T follicular helper cell (primary cell): ENCODE measurements at places on chromosomes 2 and 18.

- DNase-seq = no peak
These were observed 34.5 kb upstream of the ARL5A start for GRCh38 chr2:151862700-151863099.

- no peak for DNase-seq
These were observed 96.3 kb upstream of the TANK start for GRCh38 chr2:161063946-161064306.

DNA sequence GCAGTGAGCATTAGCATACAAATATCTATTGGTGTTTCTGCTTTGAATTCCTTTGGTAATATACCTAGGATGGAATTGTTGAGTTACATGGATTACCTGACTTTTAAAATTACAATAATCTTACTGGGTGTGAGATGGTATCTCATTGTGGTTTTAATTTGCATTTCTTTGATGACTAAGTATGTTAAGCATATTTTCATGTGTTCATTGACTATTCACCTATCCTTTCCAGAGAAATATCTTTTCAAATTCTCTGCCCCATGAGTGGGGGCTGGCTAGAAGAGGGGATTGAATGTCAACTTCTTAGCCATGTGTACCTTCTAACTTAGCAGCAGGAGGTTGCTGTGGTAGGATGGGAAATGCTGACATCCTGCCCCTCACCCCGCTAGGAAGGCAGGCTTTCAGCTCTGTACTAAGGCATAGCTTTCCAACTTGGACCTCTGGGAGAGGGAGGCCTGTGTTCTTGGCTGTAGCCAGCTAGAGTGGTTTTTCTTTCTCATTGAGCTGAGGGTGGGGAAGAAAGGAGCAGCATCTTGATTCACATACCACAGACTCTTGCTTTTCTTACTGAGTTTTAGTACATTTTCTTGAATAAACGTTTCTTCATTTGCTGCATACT is 63.3 kb upstream of the TTC27 start:
- no peak for DNase-seq

- no peak for DNase-seq
These were observed 80.1 kb downstream of the RBM43 start for GRCh38 chr2:151181524-151181923.

DNA sequence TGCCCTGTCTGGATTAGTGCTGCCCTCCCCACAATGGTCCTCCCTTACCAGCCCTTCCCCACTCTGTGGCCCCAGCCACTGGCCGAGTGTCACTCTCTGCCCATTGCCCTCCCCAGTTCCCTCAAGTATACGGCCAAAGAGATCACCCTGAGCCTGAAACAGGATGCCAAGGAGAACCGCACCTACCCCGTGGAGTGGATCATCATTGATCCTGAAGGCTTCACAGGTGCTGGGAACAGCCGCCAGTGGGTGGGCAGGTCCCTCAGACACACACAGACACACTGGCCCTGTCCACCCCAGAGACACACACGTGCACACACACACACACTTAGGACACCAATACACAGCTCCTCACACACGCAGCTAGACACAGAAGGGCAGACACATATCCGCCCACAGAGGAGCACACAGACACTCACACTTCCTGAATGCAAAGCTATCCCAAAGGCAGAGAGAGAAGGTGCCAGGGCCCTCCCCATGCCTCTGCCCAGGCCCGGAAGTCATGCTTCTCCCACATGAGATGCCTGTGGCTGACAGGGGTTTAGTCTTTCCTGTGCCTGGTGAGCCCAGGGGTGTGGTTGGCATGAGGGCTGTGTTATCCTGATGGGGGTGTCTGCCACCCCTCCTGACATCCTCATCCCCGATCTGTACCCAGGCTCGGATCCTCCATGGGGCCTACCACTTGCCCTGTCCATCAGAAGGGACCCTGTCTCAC is 2.9 kb downstream of the CHRND start:
- no peak for DNase-seq

DNA sequence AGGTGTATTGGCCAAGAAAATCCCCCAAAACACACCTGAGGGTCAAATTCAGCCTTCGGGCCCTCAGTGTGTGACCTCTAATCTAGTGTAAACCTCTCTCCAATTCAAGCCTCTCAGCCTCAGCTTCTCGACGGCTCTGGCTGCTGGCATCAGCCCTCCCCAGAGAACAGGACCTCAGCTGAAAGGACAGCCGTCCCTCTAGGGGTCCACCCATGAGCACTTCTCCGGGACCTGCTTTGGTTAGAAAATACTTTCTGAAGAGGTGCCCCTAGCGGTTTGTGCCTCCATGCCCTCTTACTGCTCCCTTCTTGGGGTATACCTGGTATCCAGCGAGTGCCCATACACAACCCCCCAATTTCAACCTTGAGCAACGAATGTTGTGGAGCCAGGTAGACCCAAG is 48.8 kb downstream of the INHBB start:
- DNase-seq = no peak

- DNase-seq = no peak
These were observed 339 bp downstream of the ACAA2 start for GRCh38 chr18:49813069-49813318.

DNA sequence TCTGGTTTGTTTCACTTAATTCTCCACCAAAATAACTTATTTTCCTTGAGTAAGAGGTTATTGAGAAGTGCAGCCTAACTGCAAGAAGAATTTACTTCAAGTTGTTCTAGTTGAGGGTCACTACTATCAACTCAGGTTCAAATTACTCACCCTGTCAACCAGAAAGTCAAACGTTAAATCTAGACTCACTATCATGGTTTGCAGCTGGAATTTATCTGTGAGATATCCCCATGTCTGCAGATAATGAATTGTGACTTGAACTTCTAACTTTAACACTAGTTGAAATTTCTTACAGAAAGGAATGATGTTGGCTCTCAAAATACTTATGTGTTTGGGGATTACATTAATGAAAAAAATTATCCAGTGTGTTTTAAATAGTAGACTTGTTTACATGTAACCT is 1145.7 kb upstream of the NXPH2 start:
- DNase-seq = no peak

DNA sequence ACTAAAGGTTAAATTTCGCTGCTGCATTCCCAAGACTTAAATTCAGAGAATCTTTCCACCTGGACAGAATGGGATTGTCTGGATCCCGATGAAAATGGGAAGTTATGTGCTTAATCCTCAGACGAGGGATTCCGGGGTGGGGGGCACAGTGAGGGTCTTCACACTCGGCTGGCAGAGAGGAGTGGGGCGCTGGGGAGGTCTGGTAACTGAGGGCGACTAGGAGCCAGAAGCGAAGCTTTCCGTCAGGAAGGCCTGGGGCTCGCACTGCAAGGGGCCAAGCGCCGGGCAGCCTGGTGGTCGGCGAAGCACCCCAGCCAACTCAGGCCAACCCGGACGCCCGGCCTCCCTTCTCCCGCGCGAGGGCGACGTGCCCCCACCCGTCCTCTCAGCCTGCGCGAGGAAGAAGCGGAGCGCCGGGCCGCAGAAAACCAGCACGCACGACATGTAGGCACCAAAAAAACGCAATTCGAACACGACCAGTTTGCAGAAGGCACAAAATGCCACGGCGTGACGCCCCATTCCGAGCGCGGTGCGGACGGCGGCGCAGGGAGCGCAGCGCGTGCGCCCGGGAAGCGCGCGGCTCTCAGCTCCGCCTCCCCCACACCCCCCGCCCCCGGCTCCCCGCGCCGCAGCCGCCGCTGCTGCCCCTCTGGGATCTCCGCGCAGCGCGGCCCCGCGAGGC is 188.1 kb downstream of the ZEB2 start:
- peak; percentile 54 for DNase-seq

DNA sequence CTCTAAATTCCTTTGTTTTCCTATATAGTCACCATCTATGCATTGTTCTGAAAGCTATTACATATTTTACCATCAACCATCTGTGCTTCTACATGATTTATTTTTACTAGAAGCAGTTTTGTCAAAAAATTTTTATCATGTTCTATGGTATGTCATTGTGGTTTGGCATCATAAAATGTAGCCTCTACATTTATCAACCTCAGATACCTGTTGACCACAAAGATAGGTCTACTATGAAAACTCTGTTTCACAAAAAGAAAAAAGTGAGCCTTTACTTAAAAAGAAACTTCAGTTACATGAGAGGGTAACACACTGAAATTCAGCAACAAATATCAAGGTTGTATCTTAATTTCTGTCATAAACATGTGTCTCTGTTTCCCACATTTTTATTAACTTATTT is 3.7 kb downstream of the BCL2 start:
- no peak for DNase-seq

GRCh38 chr2:71157124-71157793 is 26.8 kb downstream of the MPHOSPH10 start:
- peak; percentile 40 for DNase-seq

DNA sequence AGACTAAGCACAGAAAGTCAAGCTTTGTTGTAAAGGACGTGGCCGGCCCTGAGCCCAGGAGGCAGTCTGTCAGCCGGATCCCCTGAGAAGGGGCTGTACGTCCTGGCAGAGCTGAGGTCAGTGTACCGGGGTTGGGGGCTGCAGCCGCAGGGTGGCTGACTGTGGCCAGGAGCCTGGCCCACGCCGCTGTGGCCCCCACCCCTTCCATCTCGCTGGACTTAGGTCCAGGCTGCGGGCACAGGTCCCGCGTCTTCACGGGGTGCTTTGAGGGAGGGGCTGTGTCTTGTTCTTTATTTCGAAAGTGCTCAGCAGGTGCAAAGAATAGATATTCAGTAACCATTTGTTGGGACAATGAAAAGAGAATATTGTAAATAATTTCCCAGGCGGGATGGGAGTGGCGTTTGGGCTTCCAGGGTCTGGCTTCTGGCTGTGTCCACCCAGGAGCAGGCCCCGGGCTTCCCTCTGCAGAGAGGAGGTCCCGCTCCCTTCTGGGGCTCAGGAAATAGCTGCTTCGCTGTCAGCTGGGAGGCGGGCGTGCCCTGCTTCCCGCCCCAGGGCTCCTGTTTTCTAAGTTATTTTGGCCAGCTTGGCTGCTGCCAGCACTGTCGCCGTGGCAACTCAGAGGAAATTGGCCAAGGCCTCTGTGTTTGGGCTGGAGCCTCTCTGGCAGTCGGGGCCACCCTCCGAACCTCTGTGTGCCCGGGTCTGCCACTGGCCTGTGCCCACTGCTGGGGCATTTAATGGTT is 7.4 kb downstream of the NFATC1 start:
- DNase-seq = no peak

DNA sequence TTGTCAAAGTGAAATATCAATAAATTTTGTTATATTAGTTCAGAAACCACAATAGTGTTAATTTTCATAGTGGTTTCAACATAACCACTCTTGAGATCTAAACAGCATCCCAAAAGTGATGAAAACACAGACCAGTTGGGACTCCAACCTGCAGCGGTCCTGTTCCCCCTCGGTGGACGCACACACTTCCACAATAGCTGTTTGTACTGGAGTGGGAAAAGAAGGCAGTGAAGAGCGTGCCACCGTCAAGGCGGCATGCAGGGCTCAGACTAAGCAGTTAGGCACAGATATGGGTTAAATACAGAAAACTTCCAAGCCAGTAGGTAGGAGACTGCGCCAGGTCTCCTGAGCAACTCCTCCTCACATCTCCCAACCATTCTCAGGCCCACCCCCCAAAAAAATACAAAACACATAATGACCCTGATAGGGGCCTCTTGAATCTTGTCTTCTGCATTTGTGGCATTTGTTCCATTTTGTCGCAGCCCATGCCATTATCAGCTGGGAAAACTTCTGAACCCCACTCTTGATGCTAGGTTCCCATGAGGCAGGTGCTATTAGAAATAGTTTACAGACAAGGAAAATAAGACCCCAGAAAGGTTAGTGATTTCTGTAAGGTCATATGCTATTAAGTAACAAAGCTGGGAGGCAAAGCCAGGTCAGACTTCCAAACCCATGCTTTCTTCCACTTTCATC is 57.7 kb downstream of the GORASP2 start:
- no peak for DNase-seq

- DNase-seq = no peak
These were observed 100.1 kb downstream of the MYOM1 start for GRCh38 chr18:3119401-3120341.

DNA sequence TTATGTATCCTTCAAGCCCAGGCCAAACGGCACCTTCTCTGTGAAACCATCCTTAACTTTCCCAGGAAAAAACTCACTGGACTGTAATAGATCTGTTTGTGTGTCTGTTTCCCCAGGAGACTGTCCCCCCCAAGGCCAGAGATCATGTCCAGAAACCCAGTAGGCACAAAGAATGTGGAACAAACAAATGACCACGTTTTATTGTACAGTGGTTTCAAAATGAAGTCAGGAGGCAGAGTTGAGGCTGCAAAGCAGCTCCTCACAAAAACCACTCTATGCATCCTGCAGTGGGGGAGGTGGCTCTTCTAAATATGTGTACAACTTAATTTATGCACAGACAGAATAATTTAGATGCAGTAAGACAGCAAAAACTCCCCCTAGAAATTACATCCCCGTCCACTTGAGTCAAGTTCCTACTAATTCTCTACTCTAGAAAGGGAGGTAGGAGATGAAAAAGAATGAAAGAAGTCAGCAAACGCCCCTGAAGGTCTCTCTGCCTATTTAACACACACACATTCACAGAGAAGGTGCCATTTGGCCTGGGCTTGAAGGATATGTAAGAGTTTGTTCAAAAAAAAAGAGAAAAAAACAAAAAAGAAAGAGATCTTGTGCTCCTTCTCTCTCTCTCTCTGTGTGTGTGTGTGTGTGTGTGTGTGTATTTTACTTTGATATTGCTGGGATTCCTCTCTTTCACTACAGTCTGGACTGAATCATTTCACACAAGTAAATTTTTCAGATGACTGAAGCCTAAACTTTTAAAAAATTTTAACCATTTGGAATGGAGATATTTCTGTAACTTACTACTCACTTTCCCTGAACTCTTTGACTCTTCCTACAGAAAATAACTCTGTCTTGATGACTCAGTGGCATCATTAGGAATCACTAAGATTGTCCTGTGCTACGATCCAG is 19.5 kb downstream of the BCL2 start:
- DNase-seq = no peak

GRCh38 chr2:204150721-204151120 is 214.2 kb downstream of the ICOS start:
- DNase-seq = no peak

DNA sequence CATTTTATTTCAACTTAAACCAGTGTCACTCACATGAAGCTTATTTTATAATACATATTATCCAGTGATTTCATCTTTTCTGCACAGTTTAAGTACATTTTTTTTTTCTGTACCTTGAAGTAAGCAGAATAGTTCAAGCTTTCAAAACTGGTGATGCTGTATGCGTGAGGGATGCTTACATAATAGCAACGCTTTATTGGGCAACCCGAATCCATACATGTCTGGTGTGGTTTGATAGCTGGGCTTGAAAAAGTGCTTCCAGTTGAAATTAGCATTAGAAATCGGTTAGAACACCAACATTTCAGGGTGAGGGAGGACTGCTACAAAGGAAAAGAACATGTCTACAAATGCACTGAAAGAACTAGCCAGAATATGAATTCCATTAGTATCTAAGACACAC is 117.4 kb downstream of the MBP start:
- no peak for DNase-seq

DNA sequence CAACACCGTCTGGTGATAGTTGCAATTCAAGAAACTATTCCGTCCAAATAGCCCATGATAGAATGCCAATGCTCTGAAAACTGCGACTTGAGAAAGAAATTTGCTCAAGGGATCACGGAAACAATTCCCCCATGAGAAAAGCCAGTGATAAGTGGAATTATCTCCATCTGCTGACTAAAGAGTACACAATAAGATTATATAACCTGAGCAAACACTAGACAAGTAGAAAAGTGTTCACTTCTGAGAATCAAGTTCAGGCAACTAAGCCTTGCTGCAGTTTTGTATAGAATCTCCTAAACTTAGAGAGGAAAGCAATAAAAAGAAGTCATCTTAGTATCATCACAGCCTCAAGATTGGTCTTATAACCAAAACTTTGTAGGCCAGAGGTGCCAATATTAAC is 336.3 kb upstream of the NRXN1 start:
- DNase-seq = no peak

GRCh38 chr2:119716284-119716672 is 37.3 kb downstream of the TMEM177 start:
- no peak for DNase-seq
